ENCODE measurements at places on chromosomes 5 and 9. TPM values are rescaled to one million over a fixed set of nuclear protein-coding genes. Genes with fewer than 3 reads are reported as not detected.

DNA sequence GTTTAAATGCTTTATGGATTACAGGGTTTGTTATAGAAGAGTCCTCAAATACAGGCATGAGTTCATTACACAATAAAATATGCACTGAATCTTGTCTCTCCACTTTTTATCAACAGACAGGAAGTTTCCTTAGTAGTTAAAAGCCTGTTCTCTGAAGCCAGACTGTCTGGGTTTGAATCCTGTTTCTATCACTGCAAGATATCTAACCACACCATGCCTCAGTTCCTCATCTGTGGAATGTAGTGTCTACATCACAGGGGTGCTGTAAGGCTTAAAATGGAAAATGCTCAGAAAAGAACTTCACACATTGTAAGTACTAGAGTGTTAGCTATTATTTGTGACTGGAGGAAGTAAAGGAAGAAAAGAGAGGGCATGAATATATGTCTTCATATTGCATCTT is 9.3 kb downstream of the LIX1 start:
- no peak for DNase-seq
- H3K4me3 ChIP-seq, result no peak overlapping the region
- peaks cover 8% of the 10 kb centered on the region for H3K4me1 ChIP-seq
- no peaks in the 10 kb centered on the region for H3K36me3 ChIP-seq

GRCh38 chr9:126633881-126634558 is 20.3 kb downstream of the LMX1B start:
- no peak for DNase-seq
- no peak overlapping the region for H3K27ac ChIP-seq
- peaks cover 97% of the 10 kb centered on the region for H3K27me3 ChIP-seq
- H3K4me3 ChIP-seq, result no peak overlapping the region
- H3K36me3 ChIP-seq, result no peaks in the 10 kb centered on the region

DNA sequence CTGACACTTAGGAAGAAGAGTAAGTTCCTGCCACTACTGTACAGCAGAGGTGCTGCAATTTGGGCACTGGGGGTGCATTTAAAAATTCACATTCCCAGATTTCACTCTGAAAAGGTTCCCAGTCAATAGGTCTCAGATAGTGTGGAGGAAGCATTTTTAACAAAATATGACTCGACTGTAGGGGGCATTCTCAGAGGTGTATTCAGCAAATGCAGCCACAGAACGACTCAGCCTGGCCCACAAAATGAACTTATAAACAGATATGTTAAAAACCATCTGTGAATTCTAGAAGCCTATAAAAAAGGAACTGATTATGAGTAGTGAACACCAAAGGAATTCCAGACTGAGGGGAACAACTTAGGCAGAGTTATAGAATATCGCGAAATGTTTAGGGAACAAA is 31.1 kb downstream of the MLLT3 start:
- no peaks in the 10 kb centered on the region for H3K27me3 ChIP-seq
- H3K4me1 ChIP-seq, result peaks cover 6% of the 10 kb centered on the region
- no peaks in the 10 kb centered on the region for H3K36me3 ChIP-seq
- DNase-seq, result no peak
- no peak overlapping the region for H3K27ac ChIP-seq

The TNFSF8 gene
- polyA plus RNA-seq, result not detected

The LEAP2 gene
- polyA plus RNA-seq, result 1.5 TPM

The NTNG2 gene
- polyA plus RNA-seq, result 0.99 TPM

The SHC3 gene
- 1.1 TPM for polyA plus RNA-seq

Data from GM23338 (cell line).